ENCODE measurements at places on chromosomes 5 and 9.

- DNase-seq: no peak
Measured at GRCh38 chr5:93721071-93721470, 20.3 kb downstream of the POU5F2 start.

DNA sequence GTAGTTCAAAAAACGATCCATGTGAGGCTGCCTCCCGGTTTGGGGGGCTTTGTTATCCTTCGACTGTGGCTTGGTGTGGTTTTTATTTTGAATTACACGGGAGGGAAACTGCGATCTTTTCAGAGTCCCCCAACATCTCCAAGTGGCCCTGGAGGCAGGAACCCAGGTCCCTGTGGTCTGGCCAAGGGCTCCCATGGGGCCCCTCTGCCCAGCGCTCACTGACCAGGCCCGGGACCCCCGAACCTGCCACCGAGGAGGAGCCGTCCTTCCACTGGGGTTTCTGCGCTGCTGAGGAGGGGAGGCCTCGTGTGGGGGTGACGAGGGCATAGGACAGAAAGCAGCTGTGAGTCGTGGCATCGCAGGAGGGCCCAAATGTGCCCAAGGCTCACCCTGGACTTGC, 18.1 kb upstream of the SCGB3A1 start:
- no peak for DNase-seq

DNA sequence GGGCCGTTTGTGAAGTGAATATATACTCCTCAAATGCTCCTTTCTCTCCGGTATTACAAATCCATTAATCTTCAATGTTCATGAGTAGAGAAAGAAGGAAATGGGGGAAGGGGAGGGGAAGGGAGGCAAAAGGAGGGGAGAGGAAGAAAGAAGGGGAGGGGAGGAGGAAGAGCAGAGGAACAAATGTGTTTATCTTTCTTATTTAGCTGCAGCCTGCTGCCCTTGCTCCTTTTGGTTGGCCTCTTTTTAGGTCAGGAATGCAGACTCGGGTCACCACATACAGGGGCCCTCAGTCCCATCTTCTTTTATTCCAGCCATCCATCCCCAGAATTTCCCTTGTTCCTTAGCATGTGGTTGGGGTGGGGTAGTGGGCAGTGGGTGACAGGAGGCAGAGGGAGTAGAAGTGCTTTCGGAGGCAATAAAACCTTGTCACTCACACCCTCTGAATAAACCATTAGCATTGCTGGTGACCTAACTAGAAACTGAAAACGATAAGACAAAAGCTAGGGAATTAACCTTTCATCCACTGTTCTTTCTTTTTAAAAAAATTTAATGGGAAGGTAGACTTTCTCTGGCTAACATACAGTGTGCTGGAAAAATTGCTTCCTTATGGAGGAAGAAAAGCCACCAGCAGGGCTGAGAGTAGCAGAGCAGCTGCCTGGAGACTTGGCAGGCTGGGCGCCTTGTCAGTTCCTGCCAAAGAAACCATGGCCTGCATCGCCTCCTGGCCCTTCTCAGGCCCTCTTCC, 16.8 kb upstream of the PRLR start:
- no peak for DNase-seq

- DNase-seq: no peak
Measured at GRCh38 chr5:173888473-173889131, 453 bp downstream of the CPEB4 start.

GRCh38 chr5:67263656-67264408, 67.2 kb upstream of the CD180 start:
- DNase-seq: no peak

DNA sequence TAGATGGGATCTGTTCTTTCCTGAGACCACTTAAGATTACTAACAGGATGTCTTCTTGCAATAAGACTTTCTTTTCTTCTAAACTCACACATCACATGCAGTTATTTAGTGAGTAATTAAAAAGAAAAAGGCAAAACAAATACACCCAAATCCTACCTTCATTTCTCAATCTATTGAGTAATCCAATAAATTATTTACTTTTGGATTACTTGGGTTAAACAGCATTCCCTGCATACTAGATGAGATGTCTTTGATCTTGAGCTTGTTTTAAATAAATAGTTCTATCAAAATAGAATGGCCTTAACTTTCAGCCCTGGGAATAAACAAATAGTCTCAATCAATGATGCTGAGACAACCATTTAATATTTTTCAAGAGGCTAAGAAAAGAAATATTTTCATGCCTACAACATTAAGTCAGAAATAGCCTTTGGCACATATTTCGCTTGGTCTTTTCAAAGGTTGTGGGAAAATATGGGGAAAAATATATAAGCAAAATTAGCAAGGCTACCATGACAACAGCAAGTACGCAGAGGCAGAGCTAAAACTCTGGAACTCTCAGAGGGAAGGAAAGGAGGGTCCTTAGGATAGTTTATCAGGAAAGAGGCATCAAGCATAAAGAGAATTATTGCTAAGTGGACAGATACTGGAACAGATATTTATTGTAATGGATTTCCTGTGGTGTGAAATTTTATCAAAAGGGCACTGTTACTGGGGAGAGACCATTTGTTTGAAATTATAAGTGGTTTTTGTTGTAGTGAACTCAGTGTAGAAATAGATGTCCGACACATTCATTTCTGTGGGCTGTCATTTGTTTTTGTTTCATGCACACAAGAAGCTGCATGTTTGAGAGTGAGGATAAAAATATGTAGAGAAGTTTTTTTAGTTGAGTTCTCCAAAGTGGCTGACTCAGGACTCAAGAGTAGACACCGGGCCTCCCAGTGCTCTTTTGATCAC, 70.2 kb upstream of the CDH6 start:
- DNase-seq: no peak

DNA sequence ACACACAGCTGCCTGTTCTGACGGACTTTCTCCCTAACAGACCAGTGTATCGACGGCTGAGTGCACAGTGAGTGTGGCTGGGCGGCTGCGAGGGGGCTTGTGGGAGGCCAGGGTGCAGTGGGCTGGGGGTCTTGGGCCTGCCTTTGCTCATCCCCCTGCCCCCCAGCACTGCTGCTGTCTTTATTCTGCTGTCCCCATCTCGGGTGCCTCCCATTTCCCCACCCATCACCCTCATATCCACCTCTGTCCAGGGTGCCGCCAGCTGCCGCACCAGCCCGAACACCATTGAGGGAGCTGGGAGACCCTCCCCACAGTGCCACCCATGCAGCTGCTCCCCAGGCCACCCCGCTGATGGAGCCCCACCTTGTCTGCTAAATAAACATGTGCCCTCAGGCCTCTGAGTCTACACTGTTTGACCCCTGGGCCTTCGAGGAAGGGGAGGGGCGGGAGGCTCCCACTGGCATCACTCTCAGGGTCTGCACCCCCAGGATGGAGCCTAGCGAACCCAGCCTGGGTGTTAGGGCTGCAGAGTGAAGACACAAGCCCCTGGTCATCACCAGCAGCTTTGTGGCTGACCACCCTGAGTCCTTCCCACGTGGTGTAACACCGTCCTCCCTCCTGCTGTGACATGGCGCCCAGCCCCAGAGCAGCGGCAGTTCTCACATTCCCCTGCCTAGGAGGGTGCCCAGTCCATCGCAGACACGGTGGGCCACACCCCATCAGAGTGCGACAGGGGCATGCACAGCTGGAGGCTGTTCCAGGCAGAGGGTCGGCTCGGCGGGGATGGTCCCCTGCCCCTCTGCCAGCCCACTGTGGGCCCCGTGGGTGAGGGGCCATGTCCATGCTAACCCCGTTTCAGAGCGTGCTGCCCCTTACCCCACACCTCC, 4.0 kb downstream of the LCN2 start:
- no peak for DNase-seq

DNA sequence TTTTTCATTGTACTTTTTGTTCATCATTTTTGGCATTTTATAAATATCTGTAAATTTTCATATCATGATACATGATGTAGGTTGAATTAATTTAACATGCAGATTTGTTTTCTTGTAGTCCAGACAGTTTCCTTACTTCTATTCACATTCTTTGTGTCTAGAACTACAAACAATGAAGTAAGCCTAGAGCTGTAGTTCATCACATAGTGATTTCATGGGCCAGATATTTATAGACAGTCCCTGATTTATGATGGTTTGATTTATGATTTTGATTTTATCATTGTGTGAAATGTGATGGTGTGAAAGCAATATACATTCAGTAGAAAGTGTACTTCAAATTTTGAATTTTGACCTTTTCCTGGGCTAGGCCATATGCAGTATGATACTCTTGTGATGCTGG, 139.0 kb downstream of the ARHGEF28 start:
- no peak for DNase-seq

DNA sequence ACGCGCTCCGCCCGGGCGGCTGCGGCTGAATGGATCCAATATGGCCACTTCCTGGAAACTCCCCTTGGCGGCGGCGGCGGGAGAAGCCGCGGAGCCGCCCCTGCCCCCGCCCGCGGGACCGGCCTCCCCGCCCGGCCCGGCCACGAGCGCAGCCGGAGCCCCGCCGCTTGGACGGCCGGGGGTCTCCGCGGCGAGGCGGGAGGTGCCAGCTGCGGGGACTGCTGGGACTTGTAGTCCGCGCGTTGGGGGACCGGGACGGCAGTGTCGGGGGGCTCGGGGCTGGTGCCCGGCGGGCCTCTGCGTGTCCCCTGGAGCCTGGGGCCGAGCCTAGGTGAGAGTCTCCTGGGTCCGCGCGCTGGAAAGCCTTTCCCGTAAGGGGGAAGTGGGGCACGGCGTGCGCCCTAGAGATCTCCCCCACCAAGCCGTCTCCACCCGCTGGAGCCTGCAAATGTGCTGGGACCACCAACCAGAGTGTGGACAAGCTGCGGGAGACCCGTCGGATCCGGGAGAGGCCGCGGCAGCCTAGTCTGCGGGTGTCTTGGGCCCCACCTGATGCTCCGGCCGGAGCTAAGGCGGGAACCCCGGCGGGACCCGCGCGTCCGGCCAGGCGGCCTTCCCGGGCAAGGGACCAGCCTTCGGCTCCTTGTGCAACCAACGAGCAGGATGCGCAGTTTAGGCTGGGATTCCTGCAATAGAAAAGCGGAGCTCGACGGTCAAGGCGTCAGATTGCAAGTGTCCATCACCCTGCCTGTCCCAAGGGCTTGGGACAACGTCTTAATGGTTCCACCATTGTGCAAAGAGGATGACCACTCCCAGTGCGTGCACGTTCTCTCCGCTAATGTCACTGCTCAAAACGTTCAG, at the start of gene SEPTIN8:
Gene SEPTIN8 (minus strand): TSS at position 31 of the 861 bp plus-strand sequence. CDS start 102 bp downstream, outside the sequence.
- DNase-seq: no peak

- no peak for DNase-seq
Measured at GRCh38 chr9:112856843-112857242, 33.8 kb downstream of the SLC46A2 start.

DNA sequence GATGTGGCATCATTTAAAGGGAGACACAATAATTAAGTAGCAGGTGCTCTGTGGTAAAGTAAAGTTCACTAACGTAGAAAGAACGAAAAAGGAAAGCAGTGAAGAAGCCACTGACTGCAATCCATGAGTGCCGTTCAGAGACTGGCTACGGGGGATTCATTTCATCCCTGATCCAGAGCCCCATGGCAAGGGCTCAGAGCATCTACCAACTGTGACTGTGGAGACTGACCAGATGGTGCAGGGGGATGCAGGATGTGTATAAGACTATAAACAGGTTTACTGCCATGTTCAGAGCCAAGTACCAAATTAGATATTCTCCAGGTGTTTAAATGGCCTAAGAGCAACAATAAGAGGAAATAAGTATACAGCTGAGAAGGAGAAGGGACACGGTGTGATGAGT, 47.7 kb downstream of the MARCHF11 start:
- DNase-seq: no peak

DNA sequence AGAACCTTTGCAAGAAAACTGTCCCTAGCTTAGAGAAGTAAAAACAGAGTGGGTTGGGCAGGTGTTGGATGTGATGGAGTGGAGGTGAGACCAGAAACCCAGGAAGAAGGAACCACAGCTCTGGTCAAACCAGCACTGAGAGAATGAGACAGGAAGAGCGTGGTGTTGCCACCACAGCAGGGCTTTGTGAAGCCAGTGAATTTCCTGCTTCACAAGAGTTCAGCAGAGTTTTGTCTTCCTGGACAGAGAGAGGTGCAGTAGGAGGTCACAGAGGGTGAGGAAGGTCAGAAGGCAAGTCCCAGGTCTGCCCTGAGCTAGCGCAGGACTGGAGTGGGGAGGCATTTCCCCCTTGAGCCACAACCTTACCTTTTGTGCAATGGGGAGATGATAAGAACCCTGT, 2306.2 kb upstream of the ACO1 start:
- DNase-seq: peak; percentile 77

- no peak for DNase-seq
Measured at GRCh38 chr5:39093352-39093751, 19.2 kb upstream of the RICTOR start.

- DNase-seq: no peak
Measured at GRCh38 chr5:137036640-137037039, 462.5 kb downstream of the SPOCK1 start.

- no peak for DNase-seq
Measured at GRCh38 chr5:30749971-30750370, 443.5 kb upstream of the CDH6 start.

DNA sequence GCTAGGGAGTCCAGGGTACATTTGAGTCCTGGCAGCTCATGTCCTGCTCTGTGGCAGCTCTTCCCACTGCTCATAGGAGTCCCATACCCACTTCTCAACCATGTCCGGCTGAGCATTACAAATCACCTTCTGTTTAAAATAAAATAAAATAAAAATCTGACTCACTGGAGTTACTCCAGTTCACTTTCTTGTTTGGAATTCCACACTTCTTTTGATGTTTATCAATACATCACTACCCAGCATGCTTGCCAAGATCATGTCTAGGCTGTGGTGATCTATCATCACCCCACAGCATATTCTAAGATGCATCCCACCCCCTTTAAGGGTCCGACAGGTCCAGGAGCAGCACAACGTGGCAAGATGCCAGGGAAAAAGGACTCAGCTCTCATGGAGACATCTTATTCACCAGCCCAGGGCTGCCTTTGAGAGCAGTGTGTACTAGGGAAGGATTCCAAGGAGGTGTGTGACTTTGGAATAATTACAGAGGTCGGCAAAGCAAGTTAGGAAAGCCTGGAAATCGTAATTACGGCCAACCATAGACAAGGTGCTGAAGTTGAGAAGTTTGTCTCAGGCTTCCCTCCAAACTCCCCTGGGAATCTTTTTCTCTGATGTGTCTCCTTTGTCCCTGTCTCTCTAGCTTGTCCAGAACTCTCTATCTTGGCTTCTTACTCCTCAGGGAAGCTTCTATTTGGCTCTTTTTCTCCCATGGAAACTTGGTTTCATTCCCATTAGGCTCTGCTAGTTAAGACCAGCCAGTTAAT, 111.4 kb upstream of the SLC1A3 start:
- DNase-seq: no peak

GRCh38 chr9:69421908-69422801, 97.1 kb downstream of the ENTREP1 start:
- peak; percentile 76 for DNase-seq

GRCh38 chr9:123251741-123252140, 16.6 kb downstream of the STRBP start:
- no peak for DNase-seq

All from MM.1S (cell line).